A549 treated with GW870086 at 1 μM for 4 hours (cell line): ENCODE measurements at places on chromosomes 7 and 10. TPM values are rescaled to one million over a fixed set of nuclear protein-coding genes. Genes with fewer than 3 reads are reported as not detected.

PLXNA4 gene
- 0.73 to 1.6 TPM (median 1.1 TPM) in 5 replicates for total RNA-seq

TACR2 gene
- 0.07 to 0.18 TPM (median 0.13 TPM) in 4 of 5 replicates, not detected in the other for total RNA-seq

ZNF488 gene
- 9.7 to 13.1 TPM (median 11.6 TPM) in 5 replicates for total RNA-seq

SPRN gene
- 0.18 to 0.47 TPM (median 0.25 TPM) in 5 replicates for total RNA-seq

WNT2 gene
- total RNA-seq = 0.09 to 0.47 TPM in 2 of 5 replicates, not detected in the others

CFAP46 gene
- total RNA-seq = 1.4 to 1.8 TPM (median 1.5 TPM) in 5 replicates

TRIM56 gene
- total RNA-seq = 11.6 to 15.7 TPM (median 12.4 TPM) in 5 replicates

CADPS2 gene
- total RNA-seq = 0.07 to 0.09 TPM (median 0.09 TPM) in 4 of 5 replicates, not detected in the other

HKDC1 gene
- 10.1 to 16.1 TPM (median 11.6 TPM) in 5 replicates for total RNA-seq

EEPD1 gene
- 57.7 to 64.9 TPM (median 61.0 TPM) in 5 replicates for total RNA-seq

PGAM2 gene
- total RNA-seq = not detected in 5 replicates

CTNNA3 gene
- not detected in 5 replicates for total RNA-seq

OR13A1 gene
- total RNA-seq = not detected in 5 replicates

GPNMB gene
- total RNA-seq = 2.5 to 4.7 TPM (median 3.4 TPM) in 5 replicates

FEZF1 gene
- not detected in 5 replicates for total RNA-seq

ACSL5 gene
- total RNA-seq = 0.10 to 0.39 TPM (median 0.26 TPM) in 5 replicates

ITIH5 gene
- 0.08 to 0.26 TPM (median 0.09 TPM) in 5 replicates for total RNA-seq

ZNF239 gene
- 1.7 to 2.5 TPM (median 2.3 TPM) in 5 replicates for total RNA-seq

ACHE gene
- 2.2 to 3.0 TPM (median 2.8 TPM) in 5 replicates for total RNA-seq

FAM25C gene
- total RNA-seq = 1.0 to 2.3 TPM (median 1.8 TPM) in 4 of 5 replicates, not detected in the other

FIGNL1 gene
- 14.3 to 21.1 TPM (median 16.3 TPM) in 5 replicates for total RNA-seq
